ENCODE measurements at places on chromosomes 5 and 9.
A peak's percentile ranks its signal among the peaks of the same experiment; 100 is the strongest.

- no peak for DNase-seq
Measured at GRCh38 chr9:16628413-16628812, 242.1 kb downstream of the BNC2 start.

DNA sequence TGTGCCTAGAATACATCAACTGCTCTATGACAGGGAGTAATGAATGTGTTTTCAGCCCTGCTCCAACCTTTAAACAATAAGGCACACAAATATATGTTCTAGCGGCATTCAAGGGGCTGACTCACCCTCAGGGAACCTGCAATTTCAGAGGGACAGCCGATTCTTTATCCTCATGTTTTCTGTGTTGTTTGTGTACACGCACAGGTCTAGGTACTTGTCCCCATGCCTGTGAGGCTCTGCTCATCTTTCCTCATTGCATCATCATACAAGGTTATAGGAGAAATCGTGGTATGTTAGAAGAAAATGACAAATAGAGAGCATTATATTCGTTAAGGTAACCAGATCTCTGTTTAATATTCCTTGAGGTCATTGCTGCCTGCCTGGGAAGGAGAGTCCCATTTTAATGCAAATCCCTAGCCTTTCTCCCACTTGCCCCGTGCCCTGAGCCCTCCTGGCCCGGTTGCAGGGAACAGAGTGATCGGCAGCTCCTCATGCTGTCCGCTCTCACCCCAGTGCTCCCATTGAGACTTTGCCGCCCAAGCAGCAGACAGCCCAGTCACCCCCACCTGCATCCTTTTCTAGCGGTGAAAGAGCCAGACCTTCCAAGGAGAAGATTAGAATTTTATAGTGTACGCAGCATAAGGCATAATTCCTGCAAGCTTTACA lies 14.6 kb downstream of the MAP1B start:
- DNase-seq, result peak; percentile 57

DNA sequence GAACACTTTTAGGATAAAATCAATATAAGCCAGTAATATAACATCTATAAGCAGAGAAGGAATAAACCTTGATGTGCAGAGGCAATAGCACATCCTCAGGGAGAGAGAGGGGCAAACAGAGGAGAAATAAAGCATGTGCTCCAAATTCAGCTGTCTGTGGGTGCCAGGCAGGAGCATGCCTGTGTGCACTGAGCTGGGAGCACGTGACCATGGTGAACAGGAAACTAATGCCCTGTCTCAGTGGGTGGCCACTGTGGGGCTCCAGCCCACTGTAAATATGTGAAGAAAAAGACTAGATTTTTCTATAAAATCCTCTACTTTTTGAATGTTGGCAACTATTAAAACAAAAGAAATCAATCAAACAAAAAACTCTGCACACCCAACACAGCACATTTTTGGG lies 55.3 kb downstream of the FYB1 start:
- no peak for DNase-seq

GRCh38 chr5:76223696-76224095 lies 140.5 kb downstream of the SV2C start:
- DNase-seq, result no peak

GRCh38 chr9:36116593-36116992 lies 19.9 kb upstream of the GLIPR2 start:
- no peak for DNase-seq

Measured in NCI-H1436 (cell line).